Epithelial cell of proximal tubule (primary cell): ENCODE measurements at places on chromosomes 5 and 9.

DNA sequence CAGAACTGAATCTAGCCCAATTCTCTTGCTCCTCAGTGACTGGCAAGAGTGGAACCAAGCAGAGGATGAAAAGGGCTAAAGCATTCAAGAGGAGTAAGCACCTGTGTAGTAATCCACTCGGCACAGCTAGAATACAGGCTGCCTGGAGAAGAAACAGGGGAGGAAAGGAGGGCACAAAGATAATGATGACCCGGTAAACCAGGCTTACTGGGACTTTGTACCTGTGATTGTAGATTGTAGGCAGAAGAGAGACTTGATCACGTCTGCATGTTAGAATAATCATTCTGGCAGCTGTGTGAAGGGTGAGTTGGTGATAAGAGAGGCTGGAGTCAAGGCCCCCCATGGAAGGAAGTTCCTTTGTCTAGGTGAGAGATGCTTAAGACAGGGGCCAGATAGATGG is 20.6 kb upstream of the TNFSF15 start:
- no peak for DNase-seq

DNA sequence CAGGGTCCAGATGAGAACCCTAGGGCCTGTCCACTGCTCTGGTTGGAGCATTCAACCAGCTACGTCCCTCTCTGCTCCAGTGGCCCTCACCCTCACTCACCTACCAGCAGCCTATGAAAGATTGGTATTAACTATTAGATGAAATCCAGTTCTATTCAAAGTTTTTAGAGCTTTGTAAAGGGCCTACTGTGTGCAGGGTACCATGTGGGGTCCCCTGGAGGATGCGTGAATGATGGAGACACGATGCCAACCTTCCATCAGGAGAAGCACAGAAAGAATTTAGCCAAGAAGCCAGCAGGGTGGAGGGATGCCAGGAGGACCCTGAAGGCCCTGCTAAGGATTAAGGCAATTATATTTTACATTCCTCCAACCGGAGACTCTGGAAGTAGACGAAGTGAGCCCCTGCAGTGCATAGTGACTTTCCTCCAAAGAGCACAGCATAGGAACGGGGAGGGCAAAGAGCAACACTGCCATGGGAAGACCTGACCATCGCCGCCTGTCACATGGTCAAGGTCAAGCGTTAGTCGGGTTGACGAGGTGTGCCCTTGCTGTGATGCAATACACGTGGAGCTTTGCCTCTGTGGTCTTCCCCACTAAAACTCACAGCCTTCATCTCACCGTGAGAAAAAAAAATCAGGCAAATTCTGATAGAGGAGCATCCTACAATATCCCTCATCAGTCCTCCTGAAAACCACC is 22.8 kb upstream of the ANKRD33B start:
- no peak for DNase-seq

- no peak for DNase-seq
These were observed 165.9 kb downstream of the ALDH1A1 start for GRCh38 chr9:72786948-72787347.

DNA sequence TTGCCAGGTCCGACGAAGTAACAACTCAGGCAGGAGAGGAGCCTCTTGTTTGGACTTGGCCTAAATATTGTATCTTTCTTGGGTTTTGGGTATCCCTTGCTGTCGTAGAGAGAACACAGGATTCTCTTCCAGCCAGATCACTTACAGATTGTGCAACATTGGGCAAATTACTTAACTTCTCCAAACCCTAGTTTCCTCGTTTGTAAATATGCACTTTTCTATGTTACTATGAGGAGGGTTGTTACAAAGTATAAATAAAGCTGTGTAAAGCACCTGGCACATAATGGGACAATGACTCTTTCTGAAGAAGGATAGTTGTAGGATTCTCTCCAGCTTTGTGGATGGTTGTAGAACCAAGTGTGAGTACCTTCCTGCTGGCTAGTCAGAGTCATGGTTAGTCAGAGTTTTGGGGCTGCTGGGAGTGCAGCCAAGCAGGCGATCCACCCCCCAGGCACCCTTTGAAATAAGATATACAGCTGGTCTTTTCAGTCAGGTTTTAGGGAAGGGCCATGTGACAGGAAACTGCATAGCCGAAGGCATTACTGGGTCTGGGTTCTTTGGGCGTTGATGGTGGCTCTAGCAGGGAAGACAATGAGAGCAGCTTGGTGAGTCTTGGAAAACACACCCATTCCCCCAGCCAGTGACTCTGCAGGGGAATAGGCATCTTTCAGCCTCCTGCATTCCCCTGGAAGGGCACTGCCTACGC is 49.9 kb upstream of the GDNF start:
- peak; percentile 7 for DNase-seq

- peak; percentile 82 for DNase-seq
These were observed 60.9 kb downstream of the ANKRD55 start for GRCh38 chr5:56172241-56172640.

- no peak for DNase-seq
These were observed 5.3 kb downstream of the KLF4 start for GRCh38 chr9:107484117-107484723.

GRCh38 chr9:74361508-74361907 is 135.6 kb upstream of the RORB start:
- no peak for DNase-seq

- DNase-seq, result no peak
These were observed 94.2 kb upstream of the PRRC1 start for GRCh38 chr5:127423173-127423798.

DNA sequence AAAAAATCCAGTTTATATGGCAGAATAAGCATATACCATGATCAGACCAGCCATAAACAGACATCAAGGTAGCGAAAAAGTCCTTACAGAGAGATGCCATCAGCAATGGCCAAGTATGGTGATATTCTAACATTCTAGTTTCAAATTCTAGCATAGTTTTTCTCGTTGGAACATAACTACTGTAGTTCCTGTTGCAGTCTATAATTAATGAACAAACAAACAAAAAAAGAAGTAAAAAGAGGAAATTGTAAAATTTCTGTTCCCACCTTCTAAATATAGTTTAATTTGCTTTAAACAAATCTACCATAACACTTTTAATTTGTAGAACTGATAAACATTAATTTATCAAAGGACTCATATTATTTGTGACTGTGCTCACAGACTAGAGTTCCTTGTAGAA is 9.9 kb upstream of the CD180 start:
- no peak for DNase-seq

- no peak for DNase-seq
These were observed 19.1 kb upstream of the ADCY2 start for GRCh38 chr5:7376871-7377270.

DNA sequence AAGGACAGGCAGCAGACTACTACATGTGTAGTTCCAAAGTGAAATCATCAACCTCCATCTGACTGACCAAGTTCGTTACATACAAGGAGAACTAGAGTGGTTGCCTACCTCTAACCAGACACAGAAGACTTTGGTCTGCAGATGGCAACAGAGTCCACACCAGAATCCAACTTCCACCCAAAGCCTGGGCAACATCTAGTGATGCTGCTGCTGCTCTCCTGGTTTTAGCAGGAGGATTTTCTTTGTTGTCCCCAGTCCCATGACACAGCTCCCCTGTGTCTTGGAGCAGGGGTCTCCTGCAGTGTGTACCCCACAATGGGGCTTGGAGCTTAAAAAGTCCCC is 46.4 kb upstream of the APC start:
- no peak for DNase-seq

- no peak for DNase-seq
These were observed 2032.6 kb downstream of the MAT2B start for GRCh38 chr5:165538065-165538464.

GRCh38 chr9:83538172-83538889 is at the start of gene FRMD3:
TSS of gene FRMD3 (minus strand) at chr9:83538401. CDS start at chr9:83538231, 170 bp downstream.
- no peak for DNase-seq

DNA sequence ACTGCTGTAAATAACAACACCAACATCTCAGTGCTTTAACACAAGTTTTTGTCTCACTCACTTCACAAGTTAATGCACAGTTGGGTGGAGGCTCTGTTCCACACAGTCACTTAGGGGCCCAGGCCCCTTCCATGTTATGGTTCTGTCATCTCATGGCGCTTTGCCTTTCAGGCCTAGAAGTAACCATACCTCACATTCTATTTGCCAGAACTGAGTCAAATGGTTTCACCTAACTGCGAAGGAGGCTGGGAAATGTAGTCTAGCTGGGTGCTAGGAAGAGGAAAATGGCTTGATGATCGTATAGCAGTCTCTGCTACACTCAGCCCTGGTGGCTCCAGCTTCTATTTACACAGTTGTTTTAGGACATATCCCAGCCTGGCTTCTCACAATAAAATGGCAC is 23.1 kb upstream of the MVB12B start:
- no peak for DNase-seq

- no peak for DNase-seq
These were observed 7.5 kb downstream of the IRF1 start for GRCh38 chr5:132483101-132483500.

GRCh38 chr5:150604894-150605440 is 35.5 kb upstream of the SYNPO start:
- no peak for DNase-seq

- DNase-seq, result no peak
These were observed 5.6 kb upstream of the ADAMTS19 start for GRCh38 chr5:129454461-129454860.

DNA sequence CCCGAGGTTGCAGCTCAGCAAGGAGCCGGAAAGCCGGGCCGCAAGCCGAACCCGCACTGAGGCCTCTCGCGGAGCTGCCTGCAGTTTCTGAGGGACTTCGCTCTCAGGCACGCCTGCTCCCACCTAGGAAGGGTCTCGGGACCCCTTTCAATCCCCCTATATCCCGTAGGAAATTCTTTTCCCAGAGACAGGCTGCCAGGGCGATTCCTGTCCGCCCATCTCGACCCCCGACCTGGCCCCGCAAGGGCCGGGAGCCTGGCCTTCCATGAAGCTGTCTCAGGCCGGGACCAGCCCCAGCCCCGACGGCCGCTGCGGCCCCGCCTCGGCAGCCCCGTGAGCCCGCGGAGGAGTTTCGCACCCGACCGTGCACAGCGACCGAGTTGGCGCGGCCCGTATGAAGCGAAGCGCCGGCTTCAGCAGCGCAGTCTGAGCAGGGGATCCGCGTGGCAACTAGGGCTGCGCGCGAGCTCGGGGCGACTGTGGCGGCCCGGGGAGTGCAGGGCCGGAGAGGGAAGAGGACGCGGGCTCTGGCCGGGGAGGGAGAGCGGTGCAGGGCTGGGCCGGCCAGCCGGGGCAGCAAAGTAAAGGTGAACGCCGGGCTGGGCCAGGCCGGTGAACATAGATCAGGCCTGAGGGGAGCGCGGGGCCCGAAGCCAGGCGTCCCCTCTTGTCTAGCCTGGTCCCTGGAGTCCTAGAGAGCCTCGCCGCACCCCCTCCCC is 977 bp upstream of the PRDM12 start:
- DNase-seq, result no peak

- no peak for DNase-seq
These were observed 308.8 kb upstream of the DMRT1 start for GRCh38 chr9:532707-533106.

- DNase-seq, result no peak
These were observed 2.0 kb upstream of the ROPN1L start for GRCh38 chr5:10439692-10440091.

DNA sequence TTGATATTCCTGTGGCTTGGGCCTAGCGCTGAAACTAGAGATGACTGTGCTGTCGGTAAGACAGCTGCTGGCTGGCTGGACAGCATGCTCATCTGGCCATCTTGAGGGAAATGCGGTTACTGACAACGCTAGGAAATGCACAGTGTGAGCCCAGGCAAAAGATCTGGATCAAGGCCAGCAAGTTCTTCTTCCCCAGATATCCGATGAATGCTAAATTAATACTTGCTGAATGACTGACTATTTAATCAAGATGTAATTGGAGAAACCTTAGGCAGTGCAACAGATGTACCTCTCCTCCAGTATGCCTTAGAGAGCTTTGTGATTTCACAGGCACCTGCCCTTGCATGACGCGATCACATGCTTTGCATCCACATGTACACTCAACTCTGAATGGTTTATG is 659.1 kb downstream of the EFNA5 start:
- no peak for DNase-seq

DNA sequence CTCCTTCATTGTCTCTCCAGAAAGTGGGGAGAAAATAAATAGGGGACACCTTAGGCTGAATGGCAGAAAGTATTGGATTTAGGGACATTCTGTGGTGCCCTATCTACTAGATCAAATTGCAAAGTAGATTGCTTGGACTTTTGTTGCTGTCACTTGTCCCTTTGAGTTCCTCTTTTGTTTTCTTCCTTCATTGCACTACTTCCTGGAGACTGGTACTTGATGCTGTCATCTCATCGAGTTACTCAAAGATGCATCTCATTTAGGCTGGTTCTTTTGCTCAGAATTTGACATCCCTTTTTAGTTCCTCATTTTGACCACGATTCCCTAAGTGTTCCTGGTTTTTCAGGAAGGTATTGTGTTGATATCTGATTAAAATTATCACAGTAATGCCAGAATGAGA is 137.6 kb downstream of the ADGRV1 start:
- no peak for DNase-seq

DNA sequence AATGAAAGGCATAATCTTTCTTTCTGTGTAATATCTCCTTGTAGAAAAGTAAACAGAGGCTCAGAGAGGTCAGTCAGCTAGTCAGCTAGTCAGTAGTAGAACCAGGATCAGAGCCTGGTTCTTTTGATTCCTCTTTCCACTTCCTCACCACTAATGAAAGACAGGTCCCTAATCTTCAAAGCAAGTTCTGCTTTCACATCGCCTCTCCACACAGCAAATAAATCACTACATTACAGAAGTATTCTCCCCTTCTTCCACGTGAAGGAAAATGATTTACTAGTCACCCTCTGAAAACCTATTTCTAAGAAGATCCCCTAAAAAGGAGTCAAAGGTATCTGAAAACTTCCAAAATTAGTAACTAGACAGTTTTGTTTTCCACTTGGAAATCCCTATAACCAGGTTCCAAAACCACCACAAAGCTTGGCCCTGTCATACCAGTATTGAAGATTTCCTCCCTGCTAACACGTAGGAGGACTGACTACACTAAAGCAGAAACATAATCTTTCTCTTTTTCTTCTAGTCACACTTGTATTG is 140.5 kb upstream of the TARS1 start:
- no peak for DNase-seq

DNA sequence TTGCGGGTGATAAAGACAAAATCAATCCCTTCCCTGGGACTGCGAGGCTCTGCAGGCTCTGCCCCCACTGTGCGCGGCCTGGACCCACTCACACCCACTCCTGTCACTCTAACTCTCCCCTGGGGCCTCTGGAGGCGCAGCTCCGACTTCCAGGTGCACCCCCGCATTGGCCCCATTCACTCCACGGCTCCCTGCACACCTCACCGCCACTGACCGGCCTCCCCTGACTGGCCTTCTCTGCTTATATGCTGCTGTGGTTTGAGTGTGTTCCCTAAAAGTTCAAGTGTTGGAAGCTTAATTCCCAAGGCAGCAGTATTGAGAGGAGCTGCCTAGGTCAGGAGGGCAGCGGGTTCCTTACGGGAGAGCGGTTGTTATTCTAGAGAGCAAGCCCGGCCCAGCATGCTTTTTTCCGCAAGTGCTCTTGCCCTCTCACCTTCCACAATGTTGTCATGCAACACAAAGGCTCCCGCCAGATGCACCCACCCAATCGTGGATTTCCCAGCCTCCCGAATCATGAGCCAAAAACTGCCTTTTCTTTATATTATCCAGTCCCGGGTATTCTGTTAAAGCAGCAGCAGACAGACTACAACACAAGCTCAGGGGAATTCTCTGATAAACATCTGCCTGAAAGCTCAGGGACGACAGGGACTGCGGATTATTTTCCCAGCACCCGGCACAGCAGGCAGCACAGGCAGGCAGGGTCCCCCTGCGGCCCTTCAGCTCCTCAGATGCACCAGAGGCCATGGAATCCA is 73.5 kb upstream of the LRRTM2 start:
- no peak for DNase-seq
